ENCODE measurements at places on chromosomes 7 and 10. TPM values are rescaled to one million over a fixed set of nuclear protein-coding genes. Genes with fewer than 3 reads are reported as not detected.

- peak; percentile 17 for DNase-seq
Measured at GRCh38 chr10:117619223-117619622, 76.7 kb downstream of the EMX2 start.

Gene ZDHHC6
- 44.2 TPM for polyA plus RNA-seq

GRCh38 chr10:14623931-14624330, 150.8 kb downstream of the FAM107B start:
- DNase-seq = no peak

- DNase-seq = no peak
Measured at GRCh38 chr7:107002126-107002525, 42.4 kb upstream of the PRKAR2B start.

Gene CCL24
- polyA plus RNA-seq = not detected

- DNase-seq = no peak
Measured at GRCh38 chr7:5755704-5756504, 25.6 kb downstream of the RNF216 start.

DNA sequence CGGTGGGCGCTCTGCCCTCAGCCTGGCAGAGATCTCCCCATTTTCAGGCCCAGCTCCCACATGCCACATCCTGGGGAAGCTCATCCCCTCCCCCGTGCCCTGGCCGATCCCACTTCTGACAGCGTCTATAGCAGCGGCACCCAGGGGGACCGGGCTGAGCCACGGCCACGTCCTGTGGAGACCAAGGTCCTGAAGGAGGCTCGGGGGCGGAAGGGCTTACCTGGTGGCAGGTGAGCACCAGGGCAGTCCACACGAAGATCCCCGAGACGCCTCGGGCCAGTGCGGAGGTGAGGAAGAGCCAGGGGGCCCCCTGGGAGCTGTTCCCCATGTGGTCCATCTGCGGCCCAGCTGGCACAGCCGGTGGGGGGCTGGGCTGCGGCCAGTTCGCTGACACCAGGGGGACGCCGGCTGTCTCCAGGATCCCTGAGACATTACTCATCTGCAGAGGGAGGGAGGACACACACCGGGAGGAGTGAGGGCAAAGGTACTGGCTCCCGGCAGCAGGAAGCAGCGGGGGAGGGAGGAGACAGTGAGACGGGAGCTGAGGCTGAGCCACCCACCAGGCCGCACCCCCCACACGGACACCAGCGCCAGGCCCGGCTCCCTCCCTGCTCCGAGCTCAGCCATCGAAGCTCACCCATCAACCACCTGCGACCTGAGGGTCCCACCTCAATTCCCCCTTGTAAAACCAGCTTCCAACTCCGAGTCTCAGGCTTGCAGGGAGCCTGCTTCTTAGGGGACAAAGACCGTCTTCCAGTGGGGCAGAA, 776 bp downstream of the TMEM184A start:
- DNase-seq = no peak

DNA sequence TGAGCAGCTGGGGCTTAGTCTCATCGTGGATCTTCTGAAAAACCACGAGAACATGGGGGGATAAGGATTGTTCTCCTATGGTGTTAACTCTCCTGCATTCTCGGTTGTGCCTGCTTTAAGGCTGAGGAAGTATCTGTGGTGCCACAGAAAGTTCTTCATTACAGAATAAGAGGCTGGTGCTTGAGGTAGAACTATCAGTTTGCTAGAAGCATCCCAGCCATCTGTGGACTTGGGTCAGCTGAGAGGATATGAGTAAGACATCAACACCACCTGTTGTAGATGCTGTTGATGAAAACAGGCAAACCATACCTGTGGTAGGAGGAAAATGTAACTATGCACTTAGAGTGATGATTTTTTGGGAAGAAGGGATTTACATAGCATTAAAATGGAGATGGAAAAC, 416.6 kb downstream of the PHTF2 start:
- no peak for DNase-seq

GRCh38 chr10:28880683-28880950, 203.3 kb downstream of the BAMBI start:
- DNase-seq = no peak

Gene MGAM2
- polyA plus RNA-seq = 0.14 TPM

GRCh38 chr7:17530741-17531421, 232.4 kb downstream of the AHR start:
- no peak for DNase-seq
